ENCODE measurements at places on chromosomes 11 and 22. TPM values are rescaled to one million over a fixed set of nuclear protein-coding genes. Genes with fewer than 3 reads are reported as not detected.

- DNase-seq = no peak
Observed at GRCh38 chr11:122998727-122999366, 17.2 kb upstream of the BSX start.

DNA sequence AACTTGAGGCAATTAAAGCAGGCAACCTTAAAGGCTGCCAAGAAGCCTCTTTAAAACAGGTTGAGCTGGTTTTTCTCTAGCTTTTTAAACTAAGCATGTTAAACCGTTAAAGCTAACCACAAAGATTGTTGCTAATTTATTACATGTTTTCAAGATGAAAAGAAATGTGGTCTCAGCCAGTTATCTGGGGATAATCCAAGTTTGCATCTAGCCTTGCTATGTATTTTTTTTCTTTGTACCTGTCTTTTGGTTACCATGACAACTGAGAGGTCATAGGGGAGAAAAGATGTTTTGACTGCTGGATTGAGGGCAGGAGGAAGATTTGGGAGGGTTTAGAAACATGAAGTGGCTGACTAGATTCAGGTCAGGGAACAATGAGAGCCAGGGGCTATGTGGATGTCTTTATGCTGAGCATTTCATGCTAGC lies 19.2 kb upstream of the PGM2L1 start:
- DNase-seq = no peak

DNA sequence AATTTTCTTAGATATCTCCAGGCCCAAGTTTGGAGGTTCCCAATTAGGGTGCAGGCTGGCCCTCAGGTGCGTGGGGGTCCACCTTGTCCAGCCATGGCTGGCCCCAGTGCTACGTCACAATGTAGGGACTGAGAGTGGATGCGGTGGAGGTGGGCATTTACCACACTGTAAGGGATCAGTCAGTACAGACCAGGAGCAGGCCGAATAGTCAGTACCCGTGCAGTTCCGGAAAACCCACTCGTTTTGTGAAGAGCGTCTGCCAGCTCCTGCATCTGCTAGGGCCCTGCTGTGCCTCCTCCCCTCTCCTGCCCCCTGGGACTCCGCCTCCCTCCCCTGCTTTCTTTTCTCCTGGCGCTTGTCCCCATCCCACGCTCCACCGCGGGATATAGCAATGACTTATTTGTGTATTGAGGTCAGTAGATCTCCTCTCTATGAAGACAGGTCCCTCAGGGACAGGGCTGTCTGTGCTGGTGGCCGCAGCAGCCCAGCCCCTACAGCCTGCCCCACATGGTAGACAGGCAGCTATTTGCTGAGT lies 50.4 kb upstream of the SEPTIN5 start:
- DNase-seq = peak; percentile 59

DNA sequence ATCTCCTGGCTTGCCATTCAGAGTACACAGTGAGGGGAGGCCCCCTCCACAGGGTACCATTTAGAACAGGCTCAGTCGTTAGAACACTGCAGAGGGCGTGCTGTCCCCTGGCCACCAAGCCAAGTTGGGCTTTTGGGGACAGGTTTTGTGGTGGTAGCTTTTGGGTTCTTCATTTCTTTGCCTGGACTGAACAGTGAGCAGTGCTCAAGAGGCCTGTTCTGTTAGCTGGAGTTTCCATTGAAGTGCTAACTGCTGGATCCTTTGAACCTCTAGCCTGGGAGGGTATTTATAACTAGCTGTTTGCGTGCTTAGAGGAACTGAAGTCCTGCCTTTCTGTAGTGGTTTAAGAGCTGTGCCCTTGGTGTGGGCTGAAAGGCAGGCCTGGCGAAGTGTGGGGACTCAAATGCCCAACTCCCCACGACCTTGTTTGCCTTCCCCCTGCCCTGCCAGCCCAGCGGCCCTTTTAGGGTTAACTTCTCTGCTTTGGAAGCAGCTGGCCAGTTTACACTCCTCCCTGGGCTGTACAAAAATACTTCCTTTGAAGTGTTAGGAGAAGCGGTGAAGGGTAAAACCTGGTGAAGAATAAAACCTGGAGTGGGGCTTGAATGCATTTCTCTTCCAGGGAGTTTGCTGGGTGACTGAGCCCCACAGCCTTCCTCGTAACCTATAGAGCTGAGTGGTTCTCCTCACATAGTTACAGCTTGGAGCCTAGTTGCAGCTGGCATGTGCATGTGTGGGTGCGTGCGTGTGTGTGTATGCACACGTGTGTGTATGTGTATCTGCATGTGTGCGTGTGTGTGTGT lies 34.6 kb downstream of the ZNRF3 start:
- peak; percentile 52 for DNase-seq

- DNase-seq = no peak
Observed at GRCh38 chr11:8311366-8311765, 47.7 kb upstream of the LMO1 start.

GRCh38 chr22:50545522-50546325 lies at the start of gene KLHDC7B:
TSS of gene KLHDC7B (plus strand) at chr22:50545899. CDS start at chr22:50546244, 345 bp downstream.
- no peak for DNase-seq

Gene TRPC6
- polyA plus RNA-seq = 3.2 TPM

Measured in ovary (tissue), 10 donors.